ENCODE measurements at places on chromosomes 3 and 15.
A peak's percentile ranks its signal among the peaks of the same experiment; 100 is the strongest.

- no peak overlapping the region for H3K27ac ChIP-seq
- H3K4me1 ChIP-seq: peaks cover 12% of the 10 kb centered on the region
- no peaks in the 10 kb centered on the region for H3K27me3 ChIP-seq
- H3K4me3 ChIP-seq: no peak overlapping the region
- DNase-seq: no peak
Measured at GRCh38 chr15:74843891-74844299, 939 bp upstream of the ULK3 start.

DNA sequence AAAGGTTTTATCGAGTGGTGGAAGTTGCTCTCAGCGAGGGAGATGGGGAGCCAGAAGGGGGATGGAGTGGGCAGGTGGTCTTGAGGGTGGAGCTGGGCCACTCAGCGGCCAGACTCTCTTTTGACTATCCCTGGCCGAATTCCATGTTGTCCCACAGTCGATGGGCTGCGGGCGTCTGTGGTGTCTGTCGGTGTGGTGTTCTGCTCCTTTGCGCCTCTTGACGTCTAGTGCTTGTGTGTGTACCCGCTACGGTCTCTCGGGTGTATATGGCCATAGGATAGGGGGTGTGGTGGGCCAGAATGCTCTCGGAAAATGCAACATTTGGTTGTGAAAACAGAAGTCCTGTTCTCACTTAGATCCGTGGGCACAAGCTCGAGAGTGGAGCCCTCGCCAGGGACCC, 297.0 kb downstream of the CGGBP1 start:
- no peaks in the 10 kb centered on the region for H3K36me3 ChIP-seq
- no peak for DNase-seq
- no peak overlapping the region for H3K4me3 ChIP-seq
- peaks cover 2% of the 10 kb centered on the region for H3K4me1 ChIP-seq
- H3K27ac ChIP-seq: no peak overlapping the region

GRCh38 chr15:73403171-73403570, 34.4 kb upstream of the HCN4 start:
- H3K27ac ChIP-seq: no peak overlapping the region
- H3K4me3 ChIP-seq: no peak overlapping the region
- peaks cover 3% of the 10 kb centered on the region for H3K4me1 ChIP-seq
- H3K36me3 ChIP-seq: no peaks in the 10 kb centered on the region
- no peaks in the 10 kb centered on the region for H3K27me3 ChIP-seq

GRCh38 chr3:155443815-155444214, 150.3 kb upstream of the STRIT1 start:
- no peak overlapping the region for H3K4me3 ChIP-seq
- H3K27ac ChIP-seq: no peak overlapping the region
- no peaks in the 10 kb centered on the region for H3K36me3 ChIP-seq
- DNase-seq: peak; percentile 18

GRCh38 chr3:101950510-101950909, 101.2 kb downstream of the NFKBIZ start:
- no peak overlapping the region for H3K4me3 ChIP-seq
- DNase-seq: no peak
- no peaks in the 10 kb centered on the region for H3K36me3 ChIP-seq
- peak overlapping the region; percentile 27 for H3K27ac ChIP-seq
- peaks cover 1% of the 10 kb centered on the region for H3K4me1 ChIP-seq

DNA sequence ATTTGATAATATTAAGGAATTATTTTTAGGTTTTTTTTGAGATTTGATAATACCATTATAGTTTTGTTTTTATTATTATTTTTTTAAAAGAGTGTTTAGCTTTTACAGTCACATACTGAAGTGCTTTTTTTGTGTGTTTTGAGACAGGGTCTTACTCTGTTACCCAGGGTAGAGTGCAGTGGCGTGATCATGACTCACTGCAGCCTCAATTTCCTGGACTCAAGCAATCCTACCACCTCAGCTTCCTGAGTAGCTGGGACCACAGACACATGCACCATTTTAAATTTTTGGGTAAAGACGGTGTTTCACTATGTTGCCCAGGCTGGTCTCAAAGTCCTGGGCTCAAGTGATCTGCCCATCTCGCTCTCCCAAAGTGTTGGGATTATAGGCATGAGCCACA, 73.0 kb downstream of the SUMF1 start:
- no peaks in the 10 kb centered on the region for H3K4me1 ChIP-seq
- DNase-seq: no peak
- no peak overlapping the region for H3K4me3 ChIP-seq
- H3K27me3 ChIP-seq: no peaks in the 10 kb centered on the region
- no peaks in the 10 kb centered on the region for H3K36me3 ChIP-seq

GRCh38 chr3:114743746-114744485, 403.2 kb downstream of the ZBTB20 start:
- no peaks in the 10 kb centered on the region for H3K36me3 ChIP-seq
- no peak overlapping the region for H3K4me3 ChIP-seq
- no peak overlapping the region for H3K27ac ChIP-seq

DNA sequence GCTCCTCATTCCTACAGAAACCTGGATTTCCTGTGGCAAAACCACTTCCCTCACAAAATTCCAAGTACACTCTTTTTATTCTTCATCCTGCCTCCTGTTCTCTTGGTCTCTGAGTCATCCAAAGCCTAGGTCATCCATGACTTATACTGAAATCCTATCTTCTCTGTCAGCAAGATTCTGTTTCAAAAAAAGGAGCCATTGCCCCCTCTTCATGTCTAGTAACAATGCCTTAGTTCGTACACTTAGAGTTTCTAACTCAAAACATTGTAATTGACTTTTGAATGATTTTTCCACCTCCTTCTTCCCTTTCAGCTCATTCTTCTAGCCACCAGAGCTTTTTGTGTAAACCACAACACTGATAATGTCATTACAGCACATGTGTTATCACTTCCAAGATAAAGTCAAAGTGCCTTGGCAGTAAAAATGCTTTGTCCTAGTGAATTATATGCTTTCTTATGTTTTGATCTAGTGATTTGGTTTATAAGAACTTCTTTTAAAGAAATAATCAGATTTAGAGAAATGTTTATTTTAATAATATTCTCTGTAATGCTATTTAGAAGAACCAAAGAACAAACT, 256.5 kb upstream of the NECTIN3 start:
- DNase-seq: no peak
- no peaks in the 10 kb centered on the region for H3K4me1 ChIP-seq
- no peaks in the 10 kb centered on the region for H3K27me3 ChIP-seq
- H3K4me3 ChIP-seq: no peak overlapping the region
- H3K36me3 ChIP-seq: no peaks in the 10 kb centered on the region
- H3K27ac ChIP-seq: no peak overlapping the region

GRCh38 chr3:195156286-195156890, 114.6 kb downstream of the XXYLT1 start:
- H3K27ac ChIP-seq: no peak overlapping the region
- no peak overlapping the region for H3K4me3 ChIP-seq
- H3K4me1 ChIP-seq: peaks cover 17% of the 10 kb centered on the region
- H3K27me3 ChIP-seq: no peaks in the 10 kb centered on the region

- H3K4me3 ChIP-seq: peak overlapping the region; percentile 78
- DNase-seq: no peak
- H3K4me1 ChIP-seq: peaks cover 8% of the 10 kb centered on the region
- no peak overlapping the region for H3K27ac ChIP-seq
- H3K27me3 ChIP-seq: no peaks in the 10 kb centered on the region
- peaks cover 3% of the 10 kb centered on the region for H3K36me3 ChIP-seq
Measured at GRCh38 chr3:9914559-9915253, 2.2 kb upstream of the IL17RC start.

GRCh38 chr3:29478611-29479010, 197.7 kb downstream of the RBMS3 start:
- H3K27me3 ChIP-seq: no peaks in the 10 kb centered on the region
- H3K36me3 ChIP-seq: no peaks in the 10 kb centered on the region
- H3K4me3 ChIP-seq: no peak overlapping the region
- H3K4me1 ChIP-seq: no peaks in the 10 kb centered on the region
- DNase-seq: peak; percentile 14

DNA sequence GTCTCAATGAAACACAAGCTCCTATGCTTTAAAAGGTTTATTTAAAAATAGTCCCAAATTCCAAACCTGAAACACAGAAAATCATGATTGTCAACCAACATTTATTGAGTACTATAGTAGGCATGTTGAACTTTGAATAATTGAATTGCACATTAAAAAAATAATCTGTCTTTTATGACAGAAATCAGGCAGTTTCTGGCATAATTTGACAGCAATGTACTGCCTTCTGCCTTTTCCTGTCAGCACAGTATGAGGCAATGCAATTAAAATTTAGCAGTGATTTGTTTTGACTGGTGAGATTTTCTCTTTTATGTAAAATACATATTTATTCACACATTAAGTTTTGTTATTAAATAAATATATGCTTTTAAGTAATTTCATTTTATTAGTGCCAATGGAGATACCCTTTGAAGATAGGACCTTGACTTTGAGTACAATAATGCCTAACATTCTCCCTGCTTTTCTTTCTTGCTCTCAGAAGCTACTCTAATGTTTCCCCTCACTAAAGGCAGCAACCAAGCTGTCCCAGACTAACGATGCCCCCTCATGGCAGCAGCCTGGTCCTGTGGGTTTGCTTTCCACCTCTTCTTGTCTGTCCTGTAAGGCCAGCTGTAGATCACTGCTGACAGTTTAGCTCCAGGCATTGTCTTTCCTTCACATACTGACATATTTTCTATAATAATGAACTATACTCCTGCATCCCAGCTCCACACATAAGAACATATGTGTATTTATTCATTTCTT, 346.7 kb downstream of the IL20RB start:
- no peaks in the 10 kb centered on the region for H3K27me3 ChIP-seq
- H3K36me3 ChIP-seq: no peaks in the 10 kb centered on the region
- DNase-seq: no peak
- H3K27ac ChIP-seq: no peak overlapping the region

DNA sequence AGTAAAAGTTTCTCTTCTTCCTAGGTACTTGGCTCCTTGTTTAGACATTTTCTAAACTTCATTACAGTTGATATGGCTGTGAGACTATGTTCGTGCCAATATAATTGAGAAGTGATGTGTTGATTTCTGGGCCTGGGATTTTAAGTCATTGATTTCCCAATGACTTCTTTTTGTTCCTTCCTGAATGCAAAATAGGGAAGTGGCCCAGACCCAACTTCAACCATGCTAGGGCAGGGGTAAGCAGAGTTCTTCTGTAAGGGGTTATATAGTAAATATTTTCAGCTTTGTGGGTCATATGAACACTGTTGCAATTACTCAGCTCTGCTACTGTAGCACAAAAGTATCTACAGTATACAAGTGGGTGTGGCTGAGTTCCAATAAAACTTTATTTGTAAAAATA, 320.1 kb upstream of the WNT5A start:
- no peaks in the 10 kb centered on the region for H3K4me1 ChIP-seq
- H3K4me3 ChIP-seq: no peak overlapping the region
- H3K27me3 ChIP-seq: no peaks in the 10 kb centered on the region
- DNase-seq: no peak

DNA sequence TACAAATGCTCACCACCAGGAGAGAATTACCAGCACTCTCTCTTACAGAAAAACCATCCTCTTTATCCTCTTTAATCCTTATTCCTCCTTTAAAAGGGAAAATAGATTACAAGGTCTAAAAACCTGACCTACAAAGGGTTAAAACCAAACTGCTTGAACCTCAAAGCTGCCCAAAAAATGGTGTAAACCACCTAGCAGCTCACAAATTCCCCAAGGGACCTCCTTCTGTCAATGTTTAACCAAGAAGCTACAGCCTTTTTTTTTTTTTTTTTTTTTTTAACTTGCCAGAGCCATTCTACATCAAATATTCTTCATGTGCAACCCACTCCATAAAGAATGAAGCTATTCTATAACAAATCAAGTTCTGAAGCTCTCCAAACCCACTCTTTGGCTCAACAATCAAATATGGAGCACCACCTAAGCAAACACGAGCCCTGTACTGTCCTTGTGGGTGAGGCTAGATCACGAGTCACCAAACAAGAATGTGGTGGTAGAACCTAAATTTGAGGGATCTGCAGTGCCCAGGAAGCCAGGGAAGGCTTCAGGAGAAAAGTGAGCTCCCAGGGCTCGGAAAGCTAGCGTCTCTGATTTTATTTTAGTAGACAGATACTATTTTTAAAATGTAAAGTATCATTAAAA, 20.1 kb downstream of the OSBPL10 start:
- H3K4me3 ChIP-seq: no peak overlapping the region
- H3K27ac ChIP-seq: peak overlapping the region; percentile 84
- no peaks in the 10 kb centered on the region for H3K27me3 ChIP-seq
- H3K36me3 ChIP-seq: no peaks in the 10 kb centered on the region
- DNase-seq: no peak

- H3K27ac ChIP-seq: no peak overlapping the region
- no peaks in the 10 kb centered on the region for H3K27me3 ChIP-seq
- no peak overlapping the region for H3K4me3 ChIP-seq
- DNase-seq: no peak
- H3K36me3 ChIP-seq: no peaks in the 10 kb centered on the region
Measured at GRCh38 chr3:127425505-127426443, 137.9 kb upstream of the PRR20G start.

DNA sequence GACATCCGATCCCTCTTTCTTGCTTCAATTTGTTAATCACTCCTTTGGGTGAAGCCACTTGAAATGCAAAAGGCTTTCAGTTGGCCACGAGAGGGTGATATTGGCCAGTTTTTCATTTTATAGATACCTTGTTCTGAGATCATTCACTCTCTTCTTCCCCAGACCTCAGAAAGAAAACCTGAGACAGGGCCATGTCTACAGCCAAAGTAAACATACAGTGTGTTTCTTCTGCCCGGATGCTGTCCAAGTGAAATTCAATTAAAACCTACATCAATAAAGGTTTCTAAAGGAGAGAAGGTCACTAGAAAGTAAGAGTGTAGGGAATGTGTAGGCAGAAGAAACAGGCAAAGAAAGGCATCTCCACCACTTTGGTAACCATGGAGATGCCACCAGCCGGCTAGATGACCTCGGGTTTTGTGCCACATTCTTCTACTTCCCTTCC, 39.5 kb upstream of the FMN1 start:
- H3K27me3 ChIP-seq: no peaks in the 10 kb centered on the region
- DNase-seq: peak; percentile 79
- H3K36me3 ChIP-seq: no peaks in the 10 kb centered on the region
- H3K4me3 ChIP-seq: no peak overlapping the region

GRCh38 chr3:44439499-44440295, 37.8 kb downstream of the ZNF445 start:
- peak overlapping the region; percentile 32 for H3K27ac ChIP-seq
- peak; percentile 13 for DNase-seq
- H3K27me3 ChIP-seq: no peaks in the 10 kb centered on the region
- no peak overlapping the region for H3K4me3 ChIP-seq

DNA sequence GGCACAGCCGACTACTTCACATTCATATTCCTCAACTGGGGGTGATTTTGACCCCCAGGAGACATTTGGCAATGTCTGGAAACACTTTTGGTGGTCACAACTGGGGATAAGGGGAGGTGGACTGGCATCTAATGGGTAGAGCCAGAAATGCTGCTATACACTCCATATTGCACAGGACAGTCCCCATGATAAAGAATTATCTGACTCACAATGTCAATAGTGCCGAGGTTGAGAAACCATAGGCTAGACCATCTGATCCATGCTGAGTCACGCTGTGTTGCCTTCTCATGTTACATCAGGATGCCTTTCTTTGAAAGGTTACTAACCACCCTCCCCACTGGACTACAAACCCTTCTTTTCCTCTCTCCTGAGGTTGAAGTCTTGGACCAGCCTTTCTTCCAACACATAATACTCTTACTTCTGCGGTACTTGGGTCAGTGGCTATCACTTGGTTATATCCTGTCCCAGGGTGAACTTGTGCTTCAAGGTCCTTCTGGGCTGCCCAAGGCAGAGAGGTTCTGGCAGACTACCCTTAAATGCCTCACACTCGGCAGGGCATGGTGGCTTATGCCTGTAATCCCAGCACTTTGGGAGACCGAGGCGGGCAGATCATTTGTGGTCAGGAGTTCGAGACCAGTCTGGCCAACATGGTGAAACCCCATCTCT, 68.8 kb downstream of the CTNNB1 start:
- DNase-seq: peak; percentile 48
- no peaks in the 10 kb centered on the region for H3K27me3 ChIP-seq
- no peak overlapping the region for H3K27ac ChIP-seq
- H3K36me3 ChIP-seq: no peaks in the 10 kb centered on the region
- no peak overlapping the region for H3K4me3 ChIP-seq

All from trophoblast cell (in vitro differentiated cells and primary cell).